ENCODE measurements at places on chromosomes 4 and X. TPM values are rescaled to one million over a fixed set of nuclear protein-coding genes. Genes with fewer than 3 reads are reported as not detected.

Gene KIAA1210
- total RNA-seq = not detected

Gene PDGFRA
- total RNA-seq = 4.8 TPM

Gene ADH6
- total RNA-seq = 5.2 TPM

Gene TLR8
- total RNA-seq = not detected

Gene SPANXD
- total RNA-seq = not detected

Gene NWD2
- total RNA-seq = 1.5 TPM

Gene PLP2
- total RNA-seq = 28.2 TPM

Gene PCDH19
- 122 TPM for total RNA-seq

Gene AFM
- 2.9 TPM for total RNA-seq

Gene ASB9
- 2.0 TPM for total RNA-seq

Gene DOCK11
- 14.0 TPM for total RNA-seq

DNA sequence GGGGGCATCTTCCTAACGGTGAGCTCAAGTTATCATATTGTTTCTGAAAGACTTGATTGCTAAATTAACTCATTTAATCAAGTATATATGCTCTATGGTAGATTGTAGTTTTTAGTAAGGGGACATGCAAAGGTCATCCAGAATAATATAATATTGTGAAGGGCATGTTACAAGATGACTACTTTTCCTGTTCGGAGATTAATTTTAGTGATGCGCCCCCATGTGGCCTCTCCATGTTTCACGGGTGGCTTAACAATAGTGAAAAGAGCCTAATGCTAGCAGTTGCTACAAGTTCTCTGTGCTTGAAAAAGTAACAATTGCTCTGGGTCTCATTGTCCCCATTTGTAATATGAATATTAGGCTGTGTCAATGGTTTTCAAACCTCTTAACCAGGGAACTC, 12.2 kb downstream of the SMPX start:
- DNase-seq = no peak
- H3K4me3 ChIP-seq = no peak overlapping the region
- H3K36me3 ChIP-seq = no peaks in the 10 kb centered on the region

- H3K27me3 ChIP-seq = no peaks in the 10 kb centered on the region
- peaks cover 12% of the 10 kb centered on the region for H3K4me1 ChIP-seq
- peaks cover 4% of the 10 kb centered on the region for H3K36me3 ChIP-seq
- peak overlapping the region; percentile 57 for H3K4me3 ChIP-seq
These were observed 5.2 kb upstream of the TCEANC start for GRCh38 chrX:13647709-13648212.

GRCh38 chr4:153618833-153619232, 65.2 kb upstream of the TLR2 start:
- H3K27me3 ChIP-seq = no peaks in the 10 kb centered on the region
- DNase-seq = no peak
- H3K36me3 ChIP-seq = peaks cover 38% of the 10 kb centered on the region
- peak overlapping the region; percentile 15 for H3K4me3 ChIP-seq
- H3K4me1 ChIP-seq = peaks cover 35% of the 10 kb centered on the region

DNA sequence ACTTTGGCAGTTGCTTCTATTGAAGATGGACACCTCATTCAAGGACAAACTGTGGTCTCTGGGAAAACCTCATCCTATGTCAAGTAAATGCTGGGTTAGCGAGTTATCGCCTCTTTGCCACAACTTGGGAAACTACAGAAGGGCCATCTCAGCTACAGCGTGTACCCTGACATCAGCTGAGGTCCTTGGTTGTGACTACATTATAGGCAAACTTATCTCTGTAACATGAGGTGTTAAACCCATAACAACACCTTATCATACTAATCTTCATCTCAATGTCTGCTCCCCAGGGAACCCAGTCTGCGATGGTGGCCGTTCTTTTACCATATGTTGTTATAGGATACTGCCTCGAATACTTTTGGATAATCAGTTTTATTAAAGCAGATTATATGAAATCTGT, 1862.7 kb downstream of the STIM2 start:
- H3K36me3 ChIP-seq = no peaks in the 10 kb centered on the region
- no peaks in the 10 kb centered on the region for H3K27me3 ChIP-seq
- no peak overlapping the region for H3K27ac ChIP-seq
- no peak for DNase-seq
- no peak overlapping the region for H3K4me3 ChIP-seq
- no peaks in the 10 kb centered on the region for H3K4me1 ChIP-seq

DNA sequence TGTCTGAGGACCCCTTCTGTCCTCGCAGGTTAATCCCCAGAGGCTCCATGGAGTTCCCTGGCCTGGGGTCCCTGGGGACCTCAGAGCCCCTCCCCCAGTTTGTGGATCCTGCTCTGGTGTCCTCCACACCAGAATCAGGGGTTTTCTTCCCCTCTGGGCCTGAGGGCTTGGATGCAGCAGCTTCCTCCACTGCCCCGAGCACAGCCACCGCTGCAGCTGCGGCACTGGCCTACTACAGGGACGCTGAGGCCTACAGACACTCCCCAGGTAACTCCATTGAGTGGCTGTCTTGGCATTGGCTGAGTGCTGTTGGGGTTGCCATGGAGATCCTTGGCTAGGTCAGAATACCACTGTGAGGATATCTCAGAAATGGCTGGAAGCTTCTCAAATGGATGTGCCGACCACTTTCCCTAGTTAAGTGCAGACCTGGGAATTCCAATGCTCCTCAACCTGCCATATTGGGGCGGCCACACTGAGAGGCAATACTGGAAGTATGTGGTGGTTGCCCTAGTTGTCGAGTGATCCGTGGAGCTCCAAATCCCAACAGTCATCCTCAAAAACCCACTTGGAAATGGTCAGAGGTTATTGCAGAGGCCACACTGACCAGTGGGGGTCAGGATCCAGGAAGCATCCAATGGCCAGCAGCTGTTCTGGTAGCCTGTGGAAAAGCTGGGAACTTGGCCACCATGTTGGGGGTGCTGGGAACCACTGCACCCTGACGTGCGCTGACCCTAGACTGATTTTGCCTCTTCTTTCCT, 4.9 kb downstream of the GATA1 start:
- no peak overlapping the region for H3K27ac ChIP-seq
- DNase-seq = no peak
- H3K4me3 ChIP-seq = no peak overlapping the region
- H3K36me3 ChIP-seq = no peaks in the 10 kb centered on the region
- H3K4me1 ChIP-seq = no peaks in the 10 kb centered on the region

DNA sequence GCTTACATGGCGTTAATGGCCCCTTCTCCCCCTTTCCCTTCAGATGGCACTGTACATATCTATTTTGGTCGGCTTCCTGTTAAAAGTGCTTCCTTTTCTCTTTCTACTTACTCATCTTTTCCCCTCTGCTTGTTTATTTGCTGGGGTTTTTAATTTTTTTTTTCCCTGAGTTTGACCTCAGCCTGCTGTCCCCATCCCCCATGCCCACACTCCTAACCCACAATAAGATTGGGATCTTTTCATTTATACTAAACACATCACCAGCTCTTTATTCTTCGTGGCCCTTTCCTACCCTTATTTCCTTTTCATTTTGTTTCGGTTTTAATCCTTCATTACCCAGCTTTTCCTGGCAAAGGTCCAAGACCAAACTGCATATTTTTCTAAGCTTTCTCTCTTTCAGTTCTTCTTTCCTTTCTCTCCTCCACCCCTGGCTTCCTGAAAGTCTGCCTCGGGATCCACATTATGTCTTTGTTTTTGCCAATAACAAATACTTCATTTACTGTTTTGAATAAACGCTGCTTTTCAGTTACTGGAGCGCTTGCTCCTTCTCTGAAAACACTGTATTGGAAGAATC, 152.0 kb upstream of the USP9X start:
- DNase-seq = no peak
- peak overlapping the region; percentile 77 for H3K27ac ChIP-seq
- H3K4me1 ChIP-seq = peaks cover 12% of the 10 kb centered on the region
- H3K36me3 ChIP-seq = no peaks in the 10 kb centered on the region
- peak overlapping the region; percentile 66 for H3K4me3 ChIP-seq

DNA sequence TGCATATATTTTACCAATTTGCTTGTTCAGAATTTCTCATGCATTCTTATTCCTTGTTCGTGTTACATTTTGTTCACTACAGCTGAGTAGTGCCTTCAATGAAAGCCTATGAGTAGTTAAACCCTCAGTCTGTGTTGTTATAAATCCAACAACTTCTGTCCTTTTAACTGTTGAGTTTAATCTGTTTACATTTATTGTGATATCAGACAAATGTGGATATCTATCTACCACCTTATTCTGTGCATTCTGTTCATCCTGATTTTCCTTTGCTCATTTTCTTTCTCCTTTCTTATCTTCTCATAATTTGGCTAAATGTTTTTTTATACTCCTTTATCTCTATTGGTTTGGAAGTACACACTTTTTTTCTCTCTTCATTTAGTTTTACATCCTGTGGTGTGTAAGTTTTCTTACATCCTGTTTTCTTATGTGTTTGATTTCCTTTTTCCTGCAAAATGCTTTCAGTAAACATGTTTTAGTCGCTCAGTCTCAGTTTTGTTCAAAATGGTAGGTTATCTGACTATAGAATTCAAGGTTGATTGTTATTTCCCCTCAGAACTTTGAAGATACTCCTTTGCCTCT, 54.2 kb downstream of the CASP6 start:
- no peak overlapping the region for H3K4me3 ChIP-seq
- H3K27ac ChIP-seq = no peak overlapping the region
- no peak for DNase-seq
- H3K27me3 ChIP-seq = no peaks in the 10 kb centered on the region
- H3K36me3 ChIP-seq = peaks cover 4% of the 10 kb centered on the region

DNA sequence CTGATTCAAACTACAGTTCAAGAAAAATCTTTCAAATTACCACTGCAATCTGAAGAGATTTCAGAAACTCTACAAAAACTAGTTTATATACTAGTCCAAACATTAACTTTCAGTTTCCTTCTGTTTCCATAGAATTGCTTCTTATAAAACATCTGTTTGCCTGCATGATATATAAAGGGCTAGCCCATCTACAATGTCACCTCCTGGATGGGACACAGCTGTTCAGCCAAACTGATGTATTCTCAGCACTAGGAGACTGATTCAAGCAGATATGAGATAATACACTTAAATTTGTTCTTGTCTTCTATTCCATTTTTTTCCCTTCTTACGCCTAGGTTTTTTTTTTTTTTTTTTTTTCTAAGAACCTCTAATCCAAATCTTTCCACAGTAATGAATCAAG, 1569.7 kb upstream of the IGFBP7 start:
- H3K27ac ChIP-seq = no peak overlapping the region
- peaks cover 5% of the 10 kb centered on the region for H3K4me1 ChIP-seq
- H3K27me3 ChIP-seq = no peaks in the 10 kb centered on the region

DNA sequence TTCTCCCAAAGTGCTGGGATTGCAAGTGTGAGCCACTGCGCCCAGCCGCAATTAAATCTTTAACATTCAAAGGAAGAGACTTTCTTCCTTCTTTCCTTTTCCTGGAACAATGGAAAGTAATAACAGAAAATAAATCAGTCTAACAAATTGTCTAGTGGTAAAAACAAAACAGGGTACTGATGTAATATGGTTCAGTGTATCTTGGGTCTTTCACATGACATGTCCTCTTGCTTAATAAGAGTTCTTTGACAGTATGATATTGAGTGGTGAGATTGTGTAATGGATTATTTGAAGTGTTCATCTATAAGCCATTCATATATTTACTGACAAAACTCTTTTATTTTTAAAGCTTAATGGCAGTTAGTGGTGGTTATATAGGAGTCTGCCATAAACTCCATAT, 256.6 kb downstream of the SPRY1 start:
- H3K27me3 ChIP-seq = no peaks in the 10 kb centered on the region
- H3K27ac ChIP-seq = no peak overlapping the region

- DNase-seq = no peak
- H3K27me3 ChIP-seq = no peaks in the 10 kb centered on the region
- no peaks in the 10 kb centered on the region for H3K36me3 ChIP-seq
- no peak overlapping the region for H3K27ac ChIP-seq
- H3K4me1 ChIP-seq = no peaks in the 10 kb centered on the region
These were observed 149.1 kb downstream of the SLC39A8 start for GRCh38 chr4:102196221-102196620.

DNA sequence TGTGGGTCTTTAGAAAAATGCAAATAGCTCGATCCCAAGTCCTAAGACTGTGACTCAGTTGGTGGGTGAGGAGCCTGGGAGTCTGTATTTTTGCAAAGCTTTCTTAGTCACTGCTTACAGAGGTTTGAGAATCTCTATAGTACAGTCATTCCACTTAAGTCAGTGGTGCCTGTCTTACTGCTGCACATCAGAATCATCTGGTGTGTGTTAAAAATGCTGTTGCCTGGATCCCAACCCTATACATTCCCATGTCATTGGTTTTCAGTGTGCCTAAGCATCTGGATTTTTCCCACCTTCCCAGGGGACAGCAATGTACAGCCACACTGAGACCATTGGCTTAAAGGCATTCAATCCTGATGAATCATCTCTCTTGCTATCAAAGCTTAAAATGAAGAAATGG, 21.0 kb upstream of the GEMIN8 start:
- H3K4me1 ChIP-seq = no peaks in the 10 kb centered on the region
- H3K27me3 ChIP-seq = no peaks in the 10 kb centered on the region
- H3K36me3 ChIP-seq = no peaks in the 10 kb centered on the region
- no peak overlapping the region for H3K4me3 ChIP-seq
- H3K27ac ChIP-seq = no peak overlapping the region
- no peak for DNase-seq

GRCh38 chr4:78796526-78796925, 20.4 kb downstream of the BMP2K start:
- DNase-seq = no peak
- H3K27ac ChIP-seq = no peak overlapping the region
- no peaks in the 10 kb centered on the region for H3K4me1 ChIP-seq

DNA sequence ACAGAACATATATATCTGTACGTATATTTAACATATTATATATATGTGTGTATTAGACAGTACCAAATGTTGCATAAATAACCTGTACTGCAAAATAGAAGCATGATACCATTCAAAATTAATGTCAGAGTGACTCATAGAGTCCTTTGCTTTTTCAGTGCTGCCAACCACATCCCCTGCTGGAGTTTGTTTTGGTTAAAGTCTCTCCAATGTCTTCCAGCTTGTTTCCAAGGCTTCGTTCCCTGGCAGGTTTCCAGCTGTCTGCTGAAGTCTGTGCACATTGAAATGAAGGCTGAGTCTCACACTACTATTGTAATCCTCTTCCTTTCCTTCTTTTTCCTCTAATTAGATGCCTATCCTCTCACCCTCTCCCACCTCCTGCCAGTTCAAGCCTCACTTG, 14.9 kb downstream of the NRK start:
- H3K27me3 ChIP-seq = no peaks in the 10 kb centered on the region
- H3K27ac ChIP-seq = no peak overlapping the region
- H3K36me3 ChIP-seq = no peaks in the 10 kb centered on the region
- no peaks in the 10 kb centered on the region for H3K4me1 ChIP-seq
- H3K4me3 ChIP-seq = no peak overlapping the region
- no peak for DNase-seq

GRCh38 chrX:50712777-50713176, 101.2 kb downstream of the SHROOM4 start:
- H3K27ac ChIP-seq = no peak overlapping the region
- peaks cover 3% of the 10 kb centered on the region for H3K36me3 ChIP-seq
- H3K4me1 ChIP-seq = peaks cover 5% of the 10 kb centered on the region

- H3K4me1 ChIP-seq = peaks cover 5% of the 10 kb centered on the region
- peaks cover 37% of the 10 kb centered on the region for H3K27me3 ChIP-seq
- H3K4me3 ChIP-seq = no peak overlapping the region
- no peak overlapping the region for H3K27ac ChIP-seq
These were observed 276.1 kb downstream of the CFAP299 start for GRCh38 chr4:80611678-80611979.

All from type B pancreatic cell (in vitro differentiated cells).